ENCODE measurements at places on chromosomes 5 and 9. TPM values are rescaled to one million over a fixed set of nuclear protein-coding genes. Genes with fewer than 3 reads are reported as not detected.

The FOXD1 gene
- 13.0 TPM for total RNA-seq

The CBY3 gene
- not detected for total RNA-seq

The CER1 gene
- total RNA-seq: not detected

The RASGEF1C gene
- 0.12 TPM for total RNA-seq

The FAM53C gene
- total RNA-seq: 22.2 TPM

The KCNV2 gene
- not detected for total RNA-seq

The CTXN3 gene
- not detected for total RNA-seq

The PCDHGA8 gene
- not detected for total RNA-seq

The CHSY3 gene
- 0.13 TPM for total RNA-seq

The INSL6 gene
- not detected for total RNA-seq

The HTR1A gene
- not detected for total RNA-seq
